ENCODE measurements at places on chromosomes 6 and 20.
A peak's percentile ranks its signal among the peaks of the same experiment; 100 is the strongest.

GRCh38 chr20:15610787-15611186 is 962.5 kb downstream of the KIF16B start:
- DNase-seq = no peak

DNA sequence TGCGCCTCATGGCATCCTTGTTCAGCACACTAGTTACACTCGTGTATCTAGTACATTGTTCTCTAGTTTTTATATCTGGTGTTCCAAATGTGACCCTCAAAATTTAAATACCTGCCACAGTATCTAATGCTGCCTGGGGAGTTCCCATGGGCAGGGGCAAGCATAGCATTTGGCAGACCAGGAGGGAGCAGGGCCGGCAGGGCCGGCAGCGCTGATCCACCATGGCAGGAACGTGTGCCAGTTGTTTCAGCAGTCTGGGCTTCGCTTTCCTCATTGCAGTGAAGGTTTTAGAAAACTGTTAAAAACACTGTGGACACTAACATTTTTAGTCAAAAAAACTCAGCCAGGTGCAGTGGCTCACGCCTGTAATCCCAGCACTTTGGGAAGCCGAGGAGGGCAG is 19.2 kb downstream of the NANP start:
- no peak for DNase-seq

GRCh38 chr20:38692436-38693411 is 31.6 kb upstream of the SLC32A1 start:
- DNase-seq = no peak

DNA sequence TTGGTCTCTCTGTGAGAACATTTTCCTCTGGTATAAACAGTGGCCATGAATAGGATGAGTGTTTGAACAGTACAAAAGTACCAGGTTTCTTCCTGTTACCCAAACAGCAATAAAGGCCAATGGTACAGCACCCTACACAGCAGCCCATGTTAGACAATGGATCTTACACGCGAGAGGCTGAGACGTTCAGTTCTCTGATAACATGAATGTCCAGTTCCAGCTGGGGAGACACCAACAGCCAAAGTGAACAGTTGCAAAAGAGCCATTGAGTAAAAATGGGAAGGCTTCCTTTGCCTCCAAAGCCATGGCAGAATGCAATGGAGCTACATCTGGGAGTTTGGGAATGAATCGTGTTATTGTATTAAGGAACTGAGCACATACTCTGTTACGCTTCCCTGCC is 246.8 kb upstream of the SGK1 start:
- DNase-seq = no peak

GRCh38 chr6:160198606-160199211 is 59.9 kb downstream of the SLC22A2 start:
- DNase-seq = no peak

DNA sequence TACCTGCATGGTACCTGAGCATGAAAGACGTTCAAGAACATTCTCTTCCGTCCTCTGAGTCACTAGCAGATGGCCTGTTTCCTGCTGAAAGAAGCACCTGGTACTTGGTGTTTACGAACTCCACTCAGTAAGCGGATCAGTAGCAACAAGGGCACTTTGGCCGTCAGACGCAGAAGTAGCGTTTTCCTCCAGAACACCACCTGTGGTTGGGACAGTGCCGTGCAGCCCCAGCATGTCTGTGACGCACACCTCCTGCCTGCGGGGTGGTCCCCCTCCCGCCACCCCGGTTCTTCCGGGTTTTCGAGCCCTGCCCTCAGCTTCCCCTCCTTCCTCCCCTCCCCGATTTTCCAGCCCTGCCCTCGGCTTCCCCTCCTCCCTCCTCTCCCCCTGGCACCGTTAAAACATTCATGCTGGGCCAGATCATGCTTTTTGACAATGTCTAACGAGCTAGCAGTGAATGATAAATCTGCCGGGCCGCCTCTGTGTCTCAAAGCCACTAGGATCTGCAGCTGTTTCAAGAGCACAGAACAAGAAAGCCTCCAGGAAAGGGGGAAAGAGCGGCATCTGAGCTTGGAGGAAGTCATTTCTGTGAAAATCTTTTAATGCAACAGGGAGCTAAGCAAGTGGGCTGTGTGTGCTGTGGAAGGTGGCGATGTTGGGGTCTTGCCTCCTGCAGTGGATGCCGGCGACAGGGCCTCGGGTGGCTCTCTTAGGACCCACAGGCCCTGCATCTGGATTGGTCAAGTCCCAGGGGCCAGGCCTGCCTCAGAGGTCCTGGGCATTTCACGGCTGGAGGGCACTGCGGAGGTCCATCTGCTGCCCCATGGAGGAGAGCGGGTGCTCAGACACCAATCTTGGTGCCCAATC is 207.9 kb downstream of the ERMARD start:
- DNase-seq = peak; percentile 42

DNA sequence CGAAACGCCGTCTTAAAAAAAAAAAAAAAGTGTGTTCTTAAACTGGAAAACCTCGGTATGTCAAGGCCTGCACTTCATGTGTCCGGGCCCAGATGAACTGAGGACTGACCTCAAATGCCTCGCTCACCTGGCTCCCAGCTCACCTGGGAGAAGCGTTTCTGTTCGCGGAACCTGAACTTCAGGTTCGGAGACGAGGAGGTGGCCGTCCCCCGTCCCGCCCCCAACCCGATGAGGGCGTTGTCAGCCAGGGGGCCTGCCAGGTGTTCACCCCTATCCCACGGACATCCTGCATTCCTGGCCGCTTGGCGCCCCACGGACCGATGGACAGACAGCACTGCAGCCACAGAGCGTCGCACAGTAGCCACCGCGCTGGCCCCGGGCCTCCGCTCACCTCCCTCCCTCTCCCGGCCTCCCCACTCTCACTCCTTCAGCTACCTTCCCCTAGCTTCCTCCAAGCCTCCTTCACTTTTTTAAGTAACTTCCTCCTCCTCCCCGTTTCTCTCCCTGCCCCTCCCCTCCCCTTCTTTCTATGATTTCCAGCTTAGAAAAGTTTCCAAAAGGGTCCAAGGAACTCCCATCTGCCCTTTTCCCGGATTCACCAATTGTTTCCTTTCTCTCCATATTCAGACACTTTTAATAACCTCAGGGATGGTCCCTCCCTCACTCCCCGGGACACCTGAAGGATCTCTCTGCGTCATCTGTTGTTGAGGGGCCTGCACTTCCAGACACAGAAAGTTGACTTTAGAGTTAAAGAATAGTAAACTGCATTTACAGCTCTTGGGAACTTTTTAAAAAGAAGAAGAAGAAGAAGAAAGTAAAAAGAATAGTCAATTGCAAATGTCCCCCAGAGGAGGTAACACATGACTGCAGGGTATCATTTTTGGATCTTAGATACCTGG is 22.7 kb upstream of the MCM3 start:
- no peak for DNase-seq

DNA sequence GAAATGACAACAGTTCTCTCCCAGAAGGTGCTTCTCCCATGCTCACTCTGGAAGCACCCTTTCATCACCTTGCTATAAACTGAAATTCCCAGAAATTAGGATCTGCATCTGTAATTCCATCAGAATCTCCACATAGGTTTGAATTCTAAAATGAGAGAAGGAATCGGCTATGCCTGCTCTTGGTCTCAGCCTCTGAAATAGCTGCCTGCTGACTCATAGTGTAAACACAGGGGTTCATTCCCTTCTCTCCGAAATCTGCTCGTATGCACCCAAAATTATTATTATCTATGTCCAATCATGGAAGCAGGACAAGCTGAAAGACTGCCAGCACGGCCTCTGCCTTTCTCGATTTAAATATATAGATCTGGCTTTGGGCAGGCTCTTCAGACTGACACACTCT is 74.6 kb upstream of the TAB2 start:
- DNase-seq = no peak

GRCh38 chr6:86407128-86407527 is 530.2 kb upstream of the HTR1E start:
- no peak for DNase-seq

GRCh38 chr6:148382861-148383260 is 40.2 kb downstream of the SASH1 start:
- DNase-seq = no peak

- DNase-seq = no peak
Measured at GRCh38 chr6:74932232-74932888, 273.5 kb downstream of the COL12A1 start.

DNA sequence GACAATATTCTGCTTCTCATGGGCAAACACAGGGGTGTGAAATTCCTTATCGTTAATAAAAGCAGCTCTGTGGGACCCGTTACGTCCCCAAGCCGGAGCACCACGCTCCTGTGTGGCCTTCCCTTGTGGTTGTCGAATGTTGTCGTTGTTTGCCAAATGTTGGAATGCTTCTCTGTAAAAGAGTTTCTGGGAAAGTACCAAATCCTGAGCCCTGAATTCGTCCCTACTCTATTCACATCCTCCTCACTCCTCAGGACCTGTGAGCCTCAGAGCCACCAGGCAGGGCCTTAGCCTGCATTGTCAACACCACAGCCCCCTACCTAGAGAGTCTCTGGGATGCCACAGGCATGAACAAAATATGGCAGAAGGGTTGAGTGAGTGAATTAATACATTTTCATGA is 64.0 kb downstream of the THBS2 start:
- DNase-seq = no peak

DNA sequence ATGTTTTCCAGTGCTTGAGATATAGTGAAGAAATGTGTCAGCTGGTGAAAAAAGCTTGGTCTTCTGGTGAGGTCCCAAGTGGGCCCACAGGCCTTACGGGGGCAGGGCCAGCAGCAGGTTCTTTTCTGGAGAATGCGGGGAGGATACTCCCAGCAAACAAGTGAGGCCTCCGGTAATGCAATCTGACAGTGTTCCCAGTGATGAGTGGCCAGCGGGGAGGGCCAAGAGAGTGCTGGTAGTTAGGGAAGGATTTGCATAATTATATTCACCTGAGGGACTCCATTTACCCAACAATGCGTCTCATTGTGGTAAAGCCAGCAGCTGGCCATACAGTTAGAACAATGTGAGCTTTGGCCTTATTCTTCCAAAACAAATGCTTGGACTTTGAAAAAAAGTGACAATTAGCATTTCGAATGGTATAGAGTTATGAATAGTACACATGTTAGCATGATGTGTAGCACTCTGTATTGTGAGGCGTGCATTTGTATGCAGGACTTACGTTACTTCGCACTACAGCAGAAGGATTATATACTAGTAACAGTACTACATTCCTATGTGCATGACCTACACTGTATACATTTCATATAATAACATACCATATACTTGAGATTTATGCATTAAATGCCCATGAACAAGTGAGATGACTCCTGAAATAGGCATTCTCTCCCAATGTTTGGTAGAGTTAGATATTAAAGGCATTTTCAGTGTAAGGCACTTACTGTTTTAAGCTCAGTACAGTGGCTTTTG is 69.8 kb downstream of the MYB start:
- DNase-seq = no peak

GRCh38 chr20:46111028-46111835 is 6.9 kb upstream of the CD40 start:
- DNase-seq = no peak
